ENCODE measurements at places on chromosomes 7 and 10.
A peak's percentile ranks its signal among the peaks of the same experiment; 100 is the strongest.

- DNase-seq = no peak
Observed at GRCh38 chr7:125355899-125356298, 426.3 kb upstream of the POT1 start.

GRCh38 chr7:29567174-29567573, 3.5 kb downstream of the PRR15 start:
- no peak for DNase-seq

- DNase-seq = no peak
Observed at GRCh38 chr10:58956926-58957325, 219.5 kb upstream of the PHYHIPL start.

DNA sequence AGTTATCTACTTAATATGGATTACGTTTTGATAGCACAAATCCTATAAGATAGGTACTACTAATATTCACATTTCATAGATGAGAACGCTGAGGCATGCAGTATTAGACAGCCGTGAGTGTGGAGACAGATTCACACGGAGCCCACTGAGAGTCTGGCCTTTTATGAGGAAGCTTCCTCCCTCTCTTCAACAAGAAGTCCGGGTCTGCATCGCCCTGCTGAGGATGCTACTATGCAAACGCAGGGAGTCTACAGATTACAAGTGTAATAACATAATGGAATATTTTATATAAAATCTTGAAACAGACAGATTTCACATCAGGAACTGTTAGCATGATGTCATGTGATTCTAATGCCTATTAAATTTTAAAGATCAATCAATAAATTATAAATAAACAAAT, 255.9 kb upstream of the GLI3 start:
- no peak for DNase-seq

DNA sequence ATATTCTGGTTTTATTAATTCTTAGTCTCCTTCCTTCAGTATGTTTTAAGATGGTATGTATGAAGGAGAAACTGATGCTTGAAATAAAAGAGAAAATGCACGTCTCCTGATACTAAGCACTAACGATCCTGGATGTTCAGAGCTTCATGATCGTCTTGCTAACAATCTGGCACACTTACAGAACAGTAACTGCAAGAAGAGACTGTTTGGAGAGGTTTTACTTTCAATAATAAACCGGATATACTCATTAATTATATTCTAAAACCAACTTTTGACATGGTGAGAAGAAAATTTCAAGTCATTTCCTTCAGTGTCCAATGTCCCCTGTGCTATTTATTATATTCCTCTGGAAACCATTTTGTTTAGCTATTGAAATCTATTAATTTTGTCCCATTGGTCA, 251.0 kb downstream of the NXPH1 start:
- DNase-seq = no peak

DNA sequence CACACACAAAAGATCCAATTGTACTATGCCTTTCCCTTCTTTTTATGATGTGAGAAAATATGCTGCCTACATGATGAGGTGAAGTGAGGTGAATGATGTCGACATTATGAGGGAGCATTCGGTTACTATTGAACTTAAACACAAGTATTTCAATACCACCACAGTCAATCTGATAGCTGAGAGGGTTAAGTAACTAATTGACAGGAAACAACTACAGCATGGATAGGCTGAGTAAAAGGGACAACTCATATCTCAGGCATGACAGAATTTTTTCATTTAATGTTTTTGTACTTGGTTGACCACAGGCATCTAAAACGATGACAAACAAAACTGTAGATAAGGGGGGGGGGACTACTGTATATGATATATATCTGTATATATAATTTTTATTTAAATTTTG, 488.9 kb downstream of the SH2D4B start:
- DNase-seq = no peak

GRCh38 chr10:71068861-71069271, 143.5 kb upstream of the UNC5B start:
- no peak for DNase-seq

DNA sequence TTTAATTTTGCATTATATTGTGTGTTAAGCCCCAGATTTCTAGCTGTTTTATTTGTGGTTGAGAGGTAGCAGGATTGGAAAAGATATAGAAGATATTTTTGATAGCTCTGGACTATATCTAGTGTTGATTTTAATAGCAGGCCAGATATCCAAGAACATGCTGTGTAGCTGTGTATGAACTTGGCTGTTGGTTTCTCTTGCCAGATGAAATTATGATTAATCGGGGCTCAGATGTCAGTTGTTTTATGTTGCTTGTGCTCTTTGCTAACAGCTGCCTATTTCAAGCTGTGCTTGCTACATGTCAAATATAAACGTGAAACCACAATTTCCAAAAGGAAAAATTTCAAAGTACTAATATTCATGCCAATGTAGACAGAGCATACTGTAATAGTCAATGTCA, 141.1 kb downstream of the GRM3 start:
- DNase-seq = no peak

GRCh38 chr7:66913118-66914037, 7.6 kb upstream of the TMEM248 start:
- DNase-seq = no peak

DNA sequence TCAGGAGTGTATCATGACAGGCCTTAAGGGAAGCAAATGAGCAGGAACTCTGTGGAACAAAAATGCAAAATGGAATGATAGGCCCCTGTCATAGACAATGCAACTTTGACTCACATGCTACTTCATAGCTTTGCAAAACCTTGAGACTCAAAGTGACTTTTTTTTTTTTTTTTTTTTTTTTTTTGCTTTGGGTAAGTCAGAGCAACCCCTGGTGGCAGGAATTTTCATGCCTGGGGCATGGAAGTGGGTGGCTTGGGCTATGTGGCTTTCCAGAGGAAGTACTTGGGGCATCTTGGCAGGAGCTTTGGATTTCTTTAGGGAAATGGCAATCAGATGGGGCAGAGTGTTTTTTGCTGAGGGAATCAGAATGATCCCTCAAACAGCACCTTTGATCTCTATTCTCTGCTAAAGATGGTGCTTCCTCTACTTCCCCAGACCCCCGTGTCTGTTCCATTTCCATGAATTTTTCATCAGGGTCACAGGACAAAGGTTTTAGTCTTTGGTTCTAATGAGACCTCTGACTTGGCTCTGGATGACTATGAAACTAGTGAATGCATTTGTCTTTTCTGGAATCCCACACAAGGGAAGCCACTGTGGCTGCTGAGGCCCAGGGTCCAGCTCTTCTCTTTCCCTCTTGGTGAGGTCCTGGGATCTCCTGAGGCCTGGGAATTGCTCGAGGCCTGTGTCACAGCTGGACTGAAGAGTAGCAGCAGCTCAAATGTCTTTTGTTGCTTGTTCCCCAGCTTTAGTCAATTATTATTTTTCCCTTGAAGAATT, 62.8 kb downstream of the TACC2 start:
- DNase-seq = peak; percentile 60

- DNase-seq = peak; percentile 11
Observed at GRCh38 chr7:90749774-90750173, 153.7 kb downstream of the CDK14 start.

DNA sequence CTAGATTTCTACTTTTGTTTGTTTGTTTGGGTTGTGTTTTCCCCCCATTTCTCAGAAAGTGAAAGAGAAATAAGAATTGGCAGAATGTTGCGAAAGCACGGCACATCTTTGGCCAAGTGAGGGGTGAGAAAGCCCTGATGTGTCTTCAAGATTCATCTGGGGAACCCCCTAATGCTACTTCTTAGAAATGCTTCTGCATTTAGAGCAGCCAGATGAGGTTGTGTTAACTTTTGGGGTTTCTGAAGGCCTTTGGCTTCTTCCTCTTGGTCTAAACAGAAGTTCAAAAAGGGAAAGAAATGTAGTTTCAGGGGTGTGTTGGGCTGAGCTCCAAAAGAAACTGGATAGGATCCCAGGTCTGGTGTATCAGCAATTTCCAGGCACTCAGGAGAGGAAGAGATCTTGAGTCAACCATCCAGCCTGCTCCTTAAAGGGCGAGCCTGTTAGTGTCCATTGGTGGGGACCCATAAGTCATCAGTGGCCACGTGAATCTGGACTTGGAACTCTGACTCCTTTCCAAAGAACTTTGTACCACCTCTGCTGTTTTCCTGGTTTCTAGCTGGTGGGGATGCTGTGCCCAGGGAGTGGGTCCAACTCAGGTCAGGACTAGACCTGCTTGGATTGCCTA, 6.5 kb downstream of the DUSP5 start:
- no peak for DNase-seq

DNA sequence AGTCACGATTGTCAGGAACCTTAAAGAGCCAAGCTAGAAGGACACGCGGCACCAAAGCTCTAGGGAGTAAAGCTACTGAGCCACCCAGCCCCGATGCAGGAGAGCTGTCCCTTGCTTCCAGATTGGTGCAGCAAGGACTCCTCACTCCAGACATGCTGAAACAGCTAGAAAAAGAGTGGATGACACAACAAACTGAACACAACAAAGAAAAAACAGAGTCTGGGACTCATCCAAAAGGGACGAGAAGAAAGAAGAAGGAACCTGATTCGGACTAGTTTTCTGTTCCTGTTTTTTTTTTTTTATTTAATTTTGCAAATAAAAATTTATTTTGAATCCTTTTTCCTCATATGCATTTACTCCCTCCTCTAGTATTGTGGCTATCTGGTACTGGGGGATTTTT, 11.4 kb upstream of the HKDC1 start:
- DNase-seq = no peak

GRCh38 chr10:95248989-95249388, 41.8 kb downstream of the PDLIM1 start:
- no peak for DNase-seq

DNA sequence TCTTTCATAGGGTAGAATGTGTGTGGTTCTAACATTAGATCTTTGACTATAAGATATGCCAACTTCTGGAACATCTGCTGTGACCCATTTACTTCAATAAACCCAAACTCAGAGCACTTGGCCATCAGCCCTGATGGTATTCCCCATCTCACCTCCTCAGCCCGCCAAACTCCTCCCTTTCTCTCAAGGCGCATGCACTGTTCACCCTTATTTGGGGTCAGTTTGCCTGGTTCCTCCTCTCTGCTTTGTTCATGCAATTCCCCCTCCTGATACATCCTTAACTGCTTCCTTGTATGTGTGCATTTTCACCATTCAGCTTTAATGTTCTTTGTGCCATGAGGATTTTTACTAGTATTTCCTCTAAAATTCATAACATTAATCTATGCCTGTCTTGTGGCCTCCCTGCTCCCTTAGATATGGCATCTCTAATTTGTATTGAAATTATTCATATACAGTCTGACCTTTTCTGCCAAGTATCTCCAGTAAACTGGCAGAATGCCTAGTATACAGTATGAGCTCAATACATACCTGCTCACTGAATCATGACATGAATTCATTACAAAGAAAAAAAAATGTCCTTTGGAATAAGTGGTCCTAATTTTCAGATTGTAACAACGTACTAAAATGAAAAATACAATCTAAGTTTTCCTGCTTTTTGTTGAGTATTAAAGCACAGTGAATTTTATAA, 336.8 kb upstream of the IGFBP3 start:
- DNase-seq = no peak

- DNase-seq = no peak
Observed at GRCh38 chr7:101300465-101301376, 20.9 kb downstream of the IFT22 start.

- no peak for DNase-seq
Observed at GRCh38 chr7:66699998-66700397, 40.5 kb upstream of the RABGEF1 start.

DNA sequence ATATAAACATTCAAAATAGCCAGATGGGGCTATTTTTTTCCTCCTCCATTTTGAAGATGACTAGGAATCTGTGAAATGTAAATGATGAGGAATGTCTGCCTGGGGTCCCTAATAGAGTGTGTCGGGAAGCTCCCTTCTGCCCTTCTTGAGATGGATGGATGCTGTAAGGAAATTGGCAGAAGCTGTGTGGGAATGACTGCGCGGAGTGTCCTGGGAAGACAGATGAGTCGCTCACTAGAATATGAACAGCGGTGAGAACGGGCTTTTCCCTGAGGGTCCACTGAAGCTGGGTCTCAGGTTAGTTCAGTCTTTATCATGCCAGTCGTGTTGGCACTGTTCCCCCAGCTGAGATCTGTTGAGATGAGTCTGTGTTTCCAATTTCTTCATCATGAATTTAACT, 75.1 kb upstream of the PLPP4 start:
- DNase-seq = no peak

- DNase-seq = no peak
Observed at GRCh38 chr7:43888993-43889945, 17.1 kb downstream of the URGCP start.

GRCh38 chr10:7340179-7340874, 70.5 kb downstream of the SFMBT2 start:
- no peak for DNase-seq

- DNase-seq = no peak
Observed at GRCh38 chr7:10268034-10268433, 705.6 kb upstream of the PHF14 start.

DNA sequence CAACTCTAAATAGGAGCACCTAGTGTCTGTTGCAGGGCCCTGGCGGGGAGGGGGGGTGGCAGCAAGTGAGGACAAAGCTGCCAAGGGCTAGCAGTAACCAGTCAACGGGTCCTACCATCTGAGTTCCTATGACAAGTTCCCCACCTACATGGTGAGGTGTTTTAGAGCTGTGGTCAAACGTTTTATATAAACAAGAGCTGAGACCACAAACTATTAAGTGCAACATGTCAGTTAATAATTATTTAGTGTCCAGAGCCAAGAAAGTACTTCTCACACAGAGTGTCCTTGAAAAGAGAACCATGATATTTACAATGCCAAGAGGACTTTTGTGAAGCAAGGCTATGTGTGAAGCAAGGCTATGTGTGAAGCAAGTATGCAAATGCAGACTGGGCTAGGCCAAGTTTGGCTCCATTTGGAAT, 434.7 kb downstream of the TNS3 start:
- no peak for DNase-seq

DNA sequence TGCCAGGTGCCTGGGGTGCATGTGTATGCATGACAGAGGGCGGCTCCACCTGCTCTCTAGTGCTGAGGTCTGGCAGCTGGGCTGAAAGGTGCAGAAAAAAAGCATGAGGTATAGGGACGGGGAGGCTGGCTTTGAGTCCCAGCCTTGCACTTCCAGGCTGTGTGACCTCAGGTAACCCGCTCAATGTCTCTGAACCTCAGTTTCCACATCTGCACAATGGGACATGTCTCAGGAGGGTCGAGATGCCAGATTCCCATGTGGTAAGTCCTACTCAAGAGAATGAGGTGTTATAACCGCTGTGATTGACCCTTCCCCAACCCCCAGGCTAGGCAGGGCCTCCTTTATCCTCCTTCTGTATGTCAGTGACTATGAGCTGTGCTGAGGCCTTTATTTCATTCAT, 48.8 kb downstream of the ARHGAP22 start:
- DNase-seq = no peak

DNA sequence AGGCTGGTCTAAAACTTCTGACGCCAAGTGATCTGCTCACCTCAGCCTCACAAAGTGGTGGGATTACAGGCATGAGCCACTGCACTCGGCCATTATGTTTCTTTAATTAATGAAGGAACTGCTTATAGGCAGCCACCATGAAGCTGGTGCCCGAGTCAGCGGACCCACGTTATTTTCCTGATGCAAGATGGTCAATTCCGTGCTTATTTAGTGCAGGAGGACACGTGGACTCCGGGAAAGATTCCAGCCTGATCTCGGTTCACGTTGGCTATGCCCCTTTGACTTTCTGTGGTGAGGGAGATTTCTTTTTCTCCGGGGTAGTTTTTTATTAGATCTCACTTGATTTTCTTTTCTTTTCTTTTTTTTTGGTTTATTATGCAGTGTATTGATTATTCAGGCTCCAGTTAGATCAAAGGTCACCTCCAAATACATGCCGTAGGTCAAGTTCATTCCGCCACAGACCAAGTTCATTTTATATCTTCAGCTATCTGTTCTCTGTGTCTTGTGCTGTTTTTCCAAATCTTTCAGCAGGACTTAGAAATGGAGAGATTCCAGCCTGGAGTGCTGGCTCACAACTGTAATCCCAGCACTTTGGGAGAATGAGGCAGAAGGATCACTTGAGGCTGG, 8.3 kb downstream of the CAMK1D start:
- DNase-seq = no peak
